Stimulated activated CD4-positive, alpha-beta T cell treated with anti-CD3 and anti-CD28 coated beads, Interleukin-4, amount 100 ng/mL, for 4 hours (primary cell): ENCODE measurements at places on chromosomes 3 and 15.
A peak's percentile ranks its signal among the peaks of the same experiment; 100 is the strongest.

- DNase-seq: no peak
These were observed 62.5 kb downstream of the LRRC49 start for GRCh38 chr15:70955151-70955550.

DNA sequence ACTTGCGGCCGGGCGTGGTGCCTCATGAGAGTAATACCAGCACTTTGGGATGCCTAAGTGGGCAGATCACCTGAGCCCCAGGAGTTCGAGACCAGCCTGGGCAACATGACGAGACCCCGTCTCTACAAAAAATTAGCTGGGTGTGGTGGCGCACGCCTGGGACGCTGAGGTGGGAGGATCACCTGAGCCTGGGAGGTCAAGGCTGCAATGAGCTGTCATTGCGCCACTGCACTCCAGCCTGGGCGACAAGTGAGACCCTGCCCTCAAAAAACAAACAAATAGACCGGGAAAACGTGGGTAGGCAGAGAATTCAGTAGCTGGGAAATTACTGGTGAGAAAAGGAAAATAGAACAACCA is 667 bp downstream of the UMPS start:
- DNase-seq: no peak

DNA sequence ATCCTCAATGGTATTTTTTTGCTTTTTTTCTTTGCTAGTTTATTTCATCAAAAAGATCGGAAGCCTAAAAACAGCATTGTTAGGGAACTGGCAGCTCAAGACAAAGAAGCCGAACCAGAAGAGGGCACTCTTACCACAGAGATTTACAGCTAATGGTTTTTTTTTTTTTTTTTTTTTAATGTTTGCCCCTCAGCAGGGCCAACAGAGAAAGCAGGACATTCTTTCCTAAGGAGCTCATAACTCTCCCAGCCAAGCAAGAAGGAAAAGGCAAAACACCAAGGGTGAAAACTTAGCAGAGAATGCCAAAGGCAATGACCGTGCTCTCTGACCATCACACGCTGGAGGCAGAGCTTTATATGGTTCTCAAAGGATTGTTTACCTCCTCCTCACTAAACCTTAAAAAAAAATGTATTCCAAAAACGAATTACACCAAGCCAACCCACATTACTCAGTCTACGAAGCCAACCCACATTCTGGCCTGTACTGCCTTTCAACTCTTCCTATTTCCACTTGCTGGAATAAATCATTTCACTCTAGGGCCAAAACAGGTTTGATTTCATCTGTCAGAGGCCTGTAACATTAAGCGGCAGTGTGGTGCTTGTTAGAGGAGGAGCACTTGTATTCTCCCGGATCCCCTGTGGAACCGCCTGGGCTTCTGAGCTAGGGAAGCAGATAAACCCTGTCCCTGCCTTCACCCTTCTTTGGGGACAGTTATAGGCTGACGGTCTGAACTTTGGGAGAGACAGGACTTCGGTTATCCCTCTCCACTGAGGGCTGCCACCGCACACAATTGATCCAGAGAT is 35.6 kb upstream of the GYG1 start:
- DNase-seq: no peak

DNA sequence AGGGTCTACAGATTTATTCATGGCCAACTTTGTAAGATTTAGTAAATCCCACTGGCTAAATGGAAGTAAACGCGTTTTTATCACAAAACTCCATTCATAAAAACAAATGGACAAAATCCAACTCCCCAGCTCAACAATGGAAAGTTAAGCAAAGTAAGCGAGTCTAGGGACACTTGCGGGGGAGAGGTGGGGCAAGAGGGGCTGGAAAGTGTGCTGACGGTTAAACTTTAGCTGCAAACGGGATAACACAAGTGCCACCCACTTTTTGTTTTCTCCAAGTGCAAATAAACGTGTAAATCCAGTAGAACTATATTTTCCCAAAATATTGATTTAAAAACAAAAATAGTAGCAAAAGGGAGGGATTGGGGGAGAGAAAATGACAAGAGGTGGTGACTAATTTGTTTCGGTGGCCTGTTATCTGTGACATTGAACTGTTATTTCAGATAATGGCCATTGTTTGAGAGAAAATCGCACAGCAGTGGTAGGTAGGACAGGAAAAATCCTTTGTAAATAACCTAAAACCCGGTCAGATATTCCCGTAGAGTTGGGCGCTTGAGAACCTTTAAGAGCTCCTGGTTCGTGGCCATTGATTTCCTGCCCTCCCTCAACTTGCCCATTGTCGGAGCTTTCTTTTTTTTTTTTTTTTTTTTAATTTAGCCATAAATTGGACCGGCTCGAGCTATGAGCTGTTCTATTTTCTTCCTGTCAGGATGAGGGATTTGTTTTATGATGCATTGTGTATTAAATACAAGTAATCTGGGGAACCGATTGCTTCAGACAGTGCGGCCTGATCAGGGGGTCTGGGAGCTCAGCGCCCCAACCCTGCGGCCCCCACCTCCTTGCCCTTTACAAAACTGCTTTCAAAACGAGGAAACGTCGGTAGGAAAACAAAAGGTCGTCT is 514.8 kb downstream of the MECOM start:
- DNase-seq: no peak

DNA sequence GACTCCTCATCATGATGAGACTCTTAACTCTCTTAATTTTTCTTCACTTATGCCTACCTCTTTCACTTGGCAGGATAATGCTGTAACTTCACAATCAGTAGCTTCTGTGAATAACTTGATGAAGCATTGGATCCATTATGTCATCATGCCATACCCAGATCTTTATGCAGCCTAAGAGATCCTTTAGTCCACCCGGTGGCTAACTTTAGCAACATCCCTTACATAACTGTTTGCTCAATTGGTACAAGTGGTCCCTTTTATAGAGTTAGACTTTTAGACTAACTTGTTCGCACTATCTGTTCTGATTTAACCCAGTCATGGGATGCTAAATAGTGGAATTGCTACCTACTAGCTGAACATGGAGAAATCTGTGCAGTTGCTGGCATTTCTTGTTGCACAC is 184.5 kb downstream of the USP13 start:
- no peak for DNase-seq

- no peak for DNase-seq
These were observed 230.0 kb upstream of the CNTN3 start for GRCh38 chr3:74844428-74844827.

- DNase-seq: no peak
These were observed 1.2 kb downstream of the STARD5 start for GRCh38 chr15:81322676-81323253.

DNA sequence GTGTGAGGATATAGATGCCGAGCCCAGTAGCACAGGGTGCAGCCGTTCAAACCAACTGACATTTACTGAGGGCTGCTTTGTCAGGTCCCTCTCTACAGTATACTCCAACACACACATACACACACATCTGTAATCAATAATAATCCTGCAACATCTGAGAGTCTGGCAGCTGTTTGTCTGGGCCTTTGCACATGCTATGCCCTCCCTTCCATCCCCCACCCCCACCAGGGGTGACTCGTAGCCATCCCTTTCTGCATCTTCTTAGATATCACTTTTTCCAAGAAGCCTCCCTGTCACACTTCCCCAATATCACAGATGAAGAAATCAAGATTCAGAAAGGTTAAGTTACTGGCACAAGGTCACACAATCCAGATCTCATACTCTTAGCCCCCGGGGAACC is 13.7 kb downstream of the SPATA12 start:
- DNase-seq: no peak

DNA sequence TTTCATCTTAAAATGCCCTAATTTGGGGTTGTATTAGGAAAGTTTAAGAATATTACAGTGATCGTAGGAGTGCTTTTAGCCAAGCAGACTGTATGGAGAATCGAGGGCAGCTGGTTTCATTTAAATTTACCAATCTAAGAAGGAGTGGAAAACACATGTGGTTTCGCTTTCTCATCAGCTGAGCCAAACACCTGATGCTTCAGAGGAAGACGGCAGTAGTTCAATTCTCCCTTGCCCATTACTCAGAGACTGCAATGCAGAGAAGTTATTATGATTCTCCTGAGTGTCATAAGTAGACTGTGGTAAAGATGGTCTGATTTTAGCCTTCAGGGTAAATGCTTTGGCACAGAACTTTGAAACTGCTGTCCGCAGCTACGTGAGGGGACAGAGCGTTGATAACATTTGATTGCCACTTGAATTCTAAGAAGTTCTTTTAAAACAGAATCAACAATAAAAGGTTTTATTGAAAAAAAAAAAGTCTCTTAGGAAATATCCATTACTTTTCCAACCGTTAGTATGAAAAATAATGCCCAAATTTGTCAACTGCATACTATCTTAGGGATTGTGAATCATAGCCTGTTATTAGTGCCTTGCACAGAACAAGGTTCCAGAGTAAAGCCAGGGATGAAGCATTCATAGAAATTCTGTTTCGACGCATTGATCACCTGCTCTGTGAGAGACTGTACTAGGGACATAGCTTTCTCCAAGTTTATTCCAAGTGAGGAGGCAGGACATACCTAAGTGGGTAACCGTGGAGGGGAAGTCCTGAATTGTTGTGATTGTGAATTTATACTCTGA is 25.6 kb downstream of the LYSMD4 start:
- peak; percentile 50 for DNase-seq

DNA sequence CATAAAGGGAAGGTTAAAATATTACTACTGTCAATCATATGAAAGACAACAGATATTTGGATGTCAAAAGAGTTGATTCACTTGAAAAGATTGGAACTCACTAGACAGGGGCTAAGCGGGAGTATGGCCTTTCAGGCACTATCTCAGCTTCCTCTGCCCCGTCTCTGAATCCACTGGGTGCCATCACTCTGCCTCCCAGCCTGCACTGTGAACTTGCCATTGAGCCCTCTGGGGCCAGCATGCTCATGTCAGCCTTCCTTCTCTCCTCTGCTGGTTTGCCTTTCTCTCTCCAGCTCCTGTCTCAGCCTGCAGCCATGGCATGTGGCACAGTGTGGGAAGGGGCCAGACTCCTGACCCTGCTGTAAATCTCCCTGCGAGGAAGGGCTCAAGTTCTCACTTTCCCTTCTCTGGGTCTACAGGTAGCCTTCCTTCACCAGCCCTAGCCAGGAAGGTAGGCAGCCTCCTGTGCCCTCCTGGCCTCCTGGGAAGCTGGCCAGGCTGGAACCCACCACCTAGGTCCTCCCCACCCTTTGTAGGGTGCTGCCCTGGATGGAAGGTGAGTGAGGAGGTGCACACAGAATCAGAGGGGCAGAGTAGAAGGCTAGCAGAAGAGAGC is 54.0 kb upstream of the SLCO2A1 start:
- no peak for DNase-seq

DNA sequence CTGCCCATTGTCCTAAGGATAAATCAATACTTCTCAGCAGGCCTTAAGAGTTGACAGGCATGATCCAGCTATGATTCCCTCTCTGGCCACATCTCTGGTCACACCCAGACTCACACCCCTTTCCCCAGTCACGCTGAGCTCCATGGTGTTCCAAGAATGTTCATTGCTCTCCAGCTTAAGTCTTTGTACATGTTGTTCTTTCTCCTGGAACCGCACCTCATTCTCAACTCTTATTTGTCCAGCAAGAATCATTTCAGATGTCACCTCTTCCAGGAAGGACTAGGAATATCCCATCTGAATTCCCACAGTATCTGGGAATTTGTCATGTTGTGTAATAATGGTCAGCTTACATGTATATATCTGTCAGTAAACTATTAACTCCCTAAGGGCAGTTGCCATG is 118.3 kb upstream of the GALNT15 start:
- DNase-seq: no peak

DNA sequence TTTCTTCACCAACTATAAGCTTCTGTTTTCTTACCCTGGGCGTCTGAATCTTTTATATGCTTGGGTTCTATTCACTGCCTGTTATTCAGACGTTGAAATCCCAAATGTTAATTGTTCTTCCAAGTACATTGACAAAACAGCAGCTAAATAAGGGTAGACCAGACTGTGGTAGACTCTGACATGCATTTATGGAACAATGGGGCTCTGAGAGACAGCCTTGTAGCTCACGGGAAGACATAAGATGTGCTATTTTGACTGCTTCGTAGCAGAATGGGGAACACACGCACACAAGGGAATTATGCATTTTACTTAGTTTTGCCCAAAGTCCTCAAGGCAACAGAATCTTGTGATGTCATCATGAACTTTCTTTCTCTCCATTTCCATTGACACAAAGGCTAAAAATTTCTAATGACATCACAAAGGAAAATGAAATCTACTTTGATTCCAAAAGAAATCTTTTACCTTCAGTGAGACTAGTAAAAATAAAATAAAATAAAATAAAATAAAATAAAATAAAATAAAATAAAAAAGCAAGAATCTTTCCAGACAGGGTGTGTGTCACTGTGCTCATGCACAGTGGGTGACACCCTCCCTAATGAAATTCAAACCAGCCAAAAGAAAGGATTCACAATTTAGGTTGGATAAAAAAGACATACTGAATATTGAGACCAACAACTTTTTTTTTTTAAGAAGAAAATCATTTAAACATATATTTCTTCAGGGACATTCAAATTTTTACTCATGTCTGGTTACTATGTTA is 346.6 kb downstream of the ZBTB20 start:
- no peak for DNase-seq

GRCh38 chr3:161163297-161163696 is 57.8 kb upstream of the NMD3 start:
- DNase-seq: no peak

DNA sequence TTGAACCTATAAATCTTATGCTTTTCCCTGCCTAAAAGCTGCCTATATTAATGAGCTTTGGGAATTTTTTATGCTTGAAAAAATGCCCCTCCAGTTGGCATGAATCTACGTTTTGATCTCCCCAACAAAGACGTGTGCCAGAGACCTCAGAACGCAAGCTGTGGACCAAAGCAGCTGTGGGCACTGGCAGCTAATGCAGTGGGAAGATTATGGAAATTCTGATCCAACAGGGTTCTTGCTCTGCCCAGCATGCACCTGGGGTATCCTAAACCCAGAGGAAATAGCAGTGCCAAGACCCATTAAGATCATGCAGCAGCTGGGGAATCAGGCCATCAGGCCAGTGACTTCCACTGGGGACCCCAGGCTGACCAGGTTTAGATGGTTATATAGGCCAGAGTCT is 423.0 kb downstream of the ZBBX start:
- DNase-seq: no peak

- no peak for DNase-seq
These were observed 103.8 kb upstream of the UBE2E1 start for GRCh38 chr3:23701716-23702597.

GRCh38 chr15:73694419-73694818 is 10.2 kb downstream of the CD276 start:
- no peak for DNase-seq

GRCh38 chr3:138879541-138880380 is 45.0 kb upstream of the PIK3CB start:
- no peak for DNase-seq

- DNase-seq: no peak
These were observed 17.5 kb downstream of the CCR8 start for GRCh38 chr3:39346785-39347585.

GRCh38 chr3:68878322-68878721 is 54.0 kb downstream of the TAFA4 start:
- no peak for DNase-seq
